ENCODE measurements at places on chromosomes 4 and X.

- no peak for DNase-seq
Observed at GRCh38 chr4:41517747-41518146, 20.2 kb upstream of the LIMCH1 start.

DNA sequence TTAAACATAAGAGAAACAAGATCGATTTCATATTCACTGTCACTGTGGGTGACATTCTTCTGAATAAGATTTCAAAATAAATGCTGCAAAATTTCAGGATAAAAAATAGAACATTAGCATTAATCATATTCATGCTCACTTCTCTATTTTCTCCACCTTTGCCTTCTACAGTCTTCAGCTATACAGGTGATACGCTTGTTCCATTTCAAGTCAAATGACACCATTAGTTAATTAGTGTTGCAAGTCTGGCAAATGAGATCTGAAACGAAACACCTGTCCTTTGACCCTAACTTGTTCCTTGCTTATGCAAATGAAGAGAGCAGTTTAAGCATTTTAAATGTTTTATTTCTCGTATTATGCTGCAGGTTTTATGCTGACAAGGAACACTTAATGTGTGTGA is 667.5 kb upstream of the MAGEB2 start:
- DNase-seq = no peak

- no peak for DNase-seq
Observed at GRCh38 chr4:123889507-123889906, 492.9 kb downstream of the SPRY1 start.

- DNase-seq = no peak
Observed at GRCh38 chr4:156939139-156939538, 32.5 kb downstream of the PDGFC start.

DNA sequence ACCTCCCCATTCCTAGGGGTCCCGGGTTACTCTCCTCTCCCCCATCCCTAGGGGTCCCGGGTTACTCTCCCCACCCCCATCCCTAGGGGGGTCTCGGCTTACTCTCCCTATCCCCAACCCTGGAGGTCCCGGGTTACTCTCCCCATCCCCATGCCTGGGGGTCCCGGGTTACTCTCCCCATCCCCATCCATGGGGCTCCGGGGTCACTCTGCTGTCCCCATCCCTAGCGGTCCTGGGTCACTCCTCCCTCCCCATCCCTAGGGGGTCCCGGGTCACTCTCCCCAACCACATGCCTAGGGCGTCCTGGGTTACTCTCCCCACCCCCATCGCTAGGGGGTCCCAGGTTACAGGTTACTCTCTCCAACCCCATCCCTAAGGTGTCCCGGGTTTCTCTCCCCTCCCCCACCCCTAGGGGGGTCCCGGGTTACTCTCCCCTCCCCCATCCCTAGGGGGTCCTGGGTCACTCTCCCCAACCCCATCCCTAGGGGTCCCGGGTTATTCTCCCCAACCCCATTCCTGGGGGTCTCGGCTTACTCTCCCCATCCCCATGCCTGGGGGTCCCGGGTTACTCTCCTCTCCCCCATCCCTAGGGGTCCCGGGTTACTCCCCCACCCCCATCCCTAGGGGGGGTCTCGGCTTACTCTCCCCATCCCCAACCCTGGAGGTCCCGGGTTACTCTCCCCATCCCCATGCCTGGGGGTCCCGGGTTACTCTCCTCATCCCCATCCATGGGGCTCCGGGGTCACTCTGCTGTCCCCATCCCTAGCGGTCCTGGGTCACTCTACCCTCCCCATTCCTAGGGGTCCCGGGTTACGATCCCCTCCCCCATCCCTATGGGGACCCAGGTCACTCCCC is 821 bp downstream of the ASMTL start:
- DNase-seq = no peak

DNA sequence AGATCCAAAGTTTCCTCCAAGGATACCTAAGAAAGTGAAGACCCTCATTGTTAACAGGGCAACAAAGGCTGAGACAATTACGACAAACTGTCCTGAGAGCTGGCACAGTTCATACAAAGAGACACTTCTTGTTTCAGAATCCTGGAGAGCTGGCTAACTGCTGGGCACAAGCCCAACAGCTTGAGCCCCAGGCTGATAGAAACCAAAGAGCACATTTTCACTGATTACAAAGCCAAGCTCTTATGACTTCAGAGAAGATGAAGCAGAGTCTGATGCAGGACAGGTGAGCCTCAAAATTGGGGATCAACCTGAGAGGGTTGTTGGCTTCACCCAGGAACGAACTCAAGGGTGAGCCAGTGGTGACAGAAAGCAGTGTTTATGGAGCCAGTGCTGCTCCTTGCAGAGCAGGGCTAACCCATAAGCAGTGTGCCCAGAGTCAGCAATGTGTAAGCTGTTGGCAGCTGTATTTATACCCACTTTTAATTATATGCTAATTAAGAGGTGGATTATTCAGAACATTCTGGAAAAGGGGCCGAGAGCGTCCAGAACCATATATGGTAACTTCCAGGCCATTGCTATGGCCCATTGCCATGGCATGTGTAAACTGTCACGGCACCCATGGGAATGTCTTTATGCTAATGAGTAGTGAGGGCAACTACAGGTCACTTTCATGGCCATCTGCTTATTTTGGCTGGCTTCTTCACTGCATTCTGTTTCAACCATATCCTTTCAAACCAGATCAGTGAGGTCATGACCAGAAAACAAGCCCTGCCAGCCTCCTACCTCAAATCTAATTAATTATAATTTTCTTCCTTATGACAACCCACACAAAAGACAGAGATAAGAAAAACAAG is 183.7 kb downstream of the EVC2 start:
- peak; percentile 2 for DNase-seq

- DNase-seq = no peak
Observed at GRCh38 chr4:150354214-150354796, 227.6 kb upstream of the MAB21L2 start.

DNA sequence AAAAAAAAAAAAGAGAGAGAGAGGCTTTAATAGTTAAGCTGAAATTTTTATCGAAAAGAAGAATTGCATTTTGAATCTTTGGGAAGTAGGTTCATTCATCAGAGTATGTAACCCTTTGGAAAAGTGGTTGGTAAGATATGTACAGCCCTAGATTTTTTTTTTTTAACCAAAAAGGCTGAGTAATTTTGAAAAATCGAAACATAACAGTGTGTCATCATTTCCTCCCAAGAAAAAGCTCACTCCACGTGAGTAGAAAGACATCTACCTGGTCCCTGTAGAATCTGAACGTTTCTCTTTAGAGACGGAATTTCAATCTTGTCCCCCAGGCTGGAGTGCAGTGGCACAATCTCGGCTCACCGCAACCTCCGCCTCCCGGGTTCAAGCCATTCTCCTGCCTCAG is 16.2 kb downstream of the SHOX start:
- DNase-seq = no peak

GRCh38 chr4:46123913-46124755 is at the start of gene GABRG1:
Gene GABRG1 (minus strand): TSS chr4:46124054. CDS start chr4:46123913, 141 bp downstream.
- DNase-seq = peak; percentile 70

GRCh38 chrX:109281483-109282275 is 200.2 kb downstream of the GUCY2F start:
- DNase-seq = no peak

DNA sequence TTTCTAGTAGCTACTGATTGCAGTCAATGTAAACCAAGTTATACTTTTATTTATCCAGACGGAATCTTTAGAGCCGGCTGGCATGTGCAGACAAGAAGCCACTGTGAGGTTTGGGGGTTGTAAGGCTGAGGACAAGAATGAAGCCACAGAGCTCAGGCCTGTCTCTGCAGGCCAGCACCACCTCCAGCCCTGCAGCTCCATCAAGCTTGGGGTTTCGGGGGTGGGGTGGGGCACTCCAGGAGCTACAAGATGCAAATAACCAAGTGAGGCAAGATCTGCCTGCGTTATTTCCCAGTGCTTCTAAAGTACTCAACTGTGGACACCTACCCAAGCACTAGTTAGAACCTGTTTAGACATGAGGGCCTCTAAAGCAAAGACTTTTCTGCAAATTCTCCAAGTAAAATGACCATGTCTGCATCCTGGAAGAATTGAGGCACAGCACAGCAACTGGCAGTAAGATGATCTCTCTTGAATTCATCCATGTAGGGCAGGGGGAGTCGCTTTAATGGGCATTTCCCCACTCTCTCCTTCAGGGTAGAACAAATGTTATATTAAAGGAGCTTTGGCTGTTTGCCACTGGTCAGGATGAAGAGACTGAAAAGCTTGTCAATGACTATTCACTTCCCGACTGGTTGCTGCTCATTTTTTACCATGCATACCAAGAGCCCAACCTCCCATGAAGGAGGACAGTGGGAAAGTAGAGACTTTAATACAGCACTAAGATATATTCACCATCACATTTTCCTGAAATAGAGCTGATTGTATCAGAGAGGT is 222.5 kb downstream of the MGST2 start:
- no peak for DNase-seq

DNA sequence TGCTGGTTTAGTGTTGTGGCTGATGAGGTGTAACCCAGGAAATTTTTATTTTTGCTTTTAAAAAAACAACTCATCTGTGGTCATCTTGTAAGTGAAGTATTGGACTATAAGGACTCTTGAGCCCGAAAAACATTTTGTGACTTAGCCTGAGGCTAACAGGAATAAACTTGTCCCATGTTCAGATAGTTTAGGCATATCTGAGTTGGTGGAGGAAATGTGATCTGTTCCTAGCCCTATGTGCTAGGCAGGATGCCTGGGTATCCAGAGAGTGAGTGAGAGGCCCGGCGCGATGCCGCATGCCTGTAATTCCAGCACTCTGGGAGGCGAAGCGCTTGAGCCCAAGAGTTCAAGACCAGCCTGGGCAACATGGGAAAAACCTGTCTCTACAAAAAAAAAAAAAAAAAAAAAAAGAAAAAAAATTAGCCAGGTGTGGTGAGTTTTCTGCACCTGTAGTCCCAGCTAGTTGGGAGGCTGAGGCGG is 3.7 kb downstream of the SMS start:
- no peak for DNase-seq

- DNase-seq = no peak
Observed at GRCh38 chr4:135605076-135605475, 1403.5 kb upstream of the PABPC4L start.

DNA sequence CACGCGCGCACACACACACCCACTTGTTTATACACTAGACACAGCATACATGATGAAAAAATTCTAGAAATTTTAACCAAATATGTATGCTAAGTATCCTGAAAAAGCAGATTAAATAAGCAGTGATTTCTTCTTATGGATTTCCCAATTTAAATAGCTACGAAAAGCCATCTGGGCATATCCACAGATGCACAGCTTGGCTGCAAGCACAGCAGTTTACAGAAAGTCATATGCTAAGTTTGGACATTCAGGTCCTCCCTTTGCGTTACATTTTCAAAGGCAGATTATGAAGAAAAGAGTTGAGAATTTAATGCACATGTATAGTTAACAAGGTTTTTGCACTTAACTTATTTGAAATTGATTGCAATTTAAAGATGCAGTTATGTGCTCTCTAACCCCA is 542.2 kb upstream of the EPHA5 start:
- DNase-seq = no peak

DNA sequence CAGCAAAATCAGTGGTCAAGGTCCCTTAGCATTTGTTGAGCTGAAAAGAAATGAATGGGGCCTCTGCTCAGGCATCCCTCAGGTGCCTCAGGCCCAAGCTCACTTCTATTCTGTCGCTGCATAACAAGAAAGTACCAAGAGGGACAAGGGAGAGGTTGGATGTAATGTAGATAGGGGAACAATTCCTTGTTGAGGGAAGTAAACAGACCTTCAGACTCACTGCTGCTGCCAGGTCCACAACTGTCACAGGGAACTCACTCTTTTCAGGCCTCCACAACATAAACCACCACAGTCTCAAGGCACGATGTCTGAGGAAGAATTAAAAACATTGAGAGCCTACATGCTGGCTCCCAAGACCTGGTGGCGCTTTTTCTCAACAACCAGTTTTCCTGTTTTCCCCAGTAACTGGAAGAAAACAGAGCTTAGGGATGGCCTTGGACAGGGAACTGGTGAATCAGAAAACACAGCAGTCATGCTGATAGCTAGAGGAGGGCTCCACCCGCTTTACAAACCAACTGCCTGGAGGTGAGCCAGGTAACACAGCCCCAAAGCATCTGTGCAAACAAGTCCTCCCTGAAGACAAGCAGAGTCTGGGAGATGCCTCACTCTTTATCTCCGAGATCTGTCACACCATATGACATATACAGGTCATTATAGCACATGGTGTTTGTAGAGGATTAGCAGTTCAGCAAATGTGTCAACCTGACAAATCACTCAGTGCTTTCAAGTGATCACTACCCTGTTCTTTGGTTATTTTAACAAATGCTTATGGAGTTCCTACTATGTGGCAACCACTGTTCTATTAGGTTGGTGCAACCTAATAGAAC is 14.3 kb upstream of the AWAT1 start:
- no peak for DNase-seq

DNA sequence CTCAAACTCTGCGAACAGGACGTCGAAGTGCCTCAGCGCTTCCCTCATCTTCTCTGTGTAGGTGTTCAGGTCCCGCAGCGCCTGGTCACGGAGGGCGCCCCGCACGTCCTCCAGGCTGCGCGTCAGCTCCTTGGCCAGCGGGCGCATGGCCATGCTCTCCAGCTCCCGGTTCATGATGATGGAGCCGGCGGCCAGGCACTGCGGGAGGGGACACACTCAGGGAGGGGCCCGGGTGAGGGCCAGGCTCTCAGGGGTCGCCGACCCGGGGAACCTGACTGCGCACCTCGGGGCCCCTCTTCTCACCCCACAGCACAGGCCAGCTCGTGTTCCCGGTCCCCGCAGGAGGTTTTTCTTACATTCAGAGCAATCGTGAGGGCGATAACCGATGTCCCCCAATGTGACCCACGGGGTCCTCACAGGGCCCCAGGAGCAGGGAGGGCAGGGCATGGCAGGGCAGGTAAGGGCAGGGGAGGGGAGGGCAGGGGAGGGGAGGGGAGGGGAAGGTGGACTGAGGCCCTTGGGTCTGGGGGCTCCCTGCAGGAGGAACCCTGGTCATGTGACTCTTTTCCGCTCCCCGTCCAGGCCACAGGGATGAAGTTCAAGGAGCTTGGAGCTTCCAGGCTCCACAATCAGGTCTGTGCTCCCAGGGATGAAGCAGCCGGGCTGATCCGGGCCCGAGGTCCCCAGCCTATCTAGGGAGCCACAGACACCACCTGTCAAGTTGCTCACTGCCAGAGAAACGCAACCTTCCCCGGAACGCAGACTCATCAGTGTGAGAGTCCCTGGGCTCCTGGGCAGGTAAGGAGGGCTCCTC is 77.8 kb upstream of the MXD4 start:
- no peak for DNase-seq

DNA sequence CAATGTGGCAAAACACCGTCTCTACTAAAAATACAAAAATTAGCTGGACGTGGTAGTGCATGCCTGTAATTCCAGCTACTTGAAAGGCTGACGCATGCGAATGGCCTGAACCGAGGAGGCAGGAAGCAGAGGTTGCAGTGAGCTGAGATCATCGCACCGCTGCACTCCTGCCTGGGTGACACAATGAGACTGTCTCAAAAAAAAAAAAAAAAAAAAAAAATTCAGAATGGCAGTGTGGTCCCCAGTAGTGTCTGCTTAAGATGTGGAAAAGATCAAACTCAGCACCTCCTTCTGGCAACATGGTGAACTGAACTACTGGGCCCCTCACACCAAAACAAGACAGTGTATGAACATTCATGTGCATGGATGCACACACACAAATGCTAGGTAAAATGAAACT is 32.2 kb downstream of the SMS start:
- DNase-seq = no peak

All from putamen (tissue), 1 donor.